Natural killer cell treated with Interleukin-12 subunit alpha and Interleukin-12 subunit beta and Interleukin-15 and Interleukin-18, amount 100 ng/mL, for 72 hours (primary cell): ENCODE measurements at places on chromosomes 16 and 17.

GRCh38 chr17:20991276-20992037, 51.4 kb downstream of the USP22 start:
- DNase-seq: peak; percentile 35

- DNase-seq: no peak
Observed at GRCh38 chr16:11196286-11196828, 59.6 kb downstream of the SOCS1 start.

DNA sequence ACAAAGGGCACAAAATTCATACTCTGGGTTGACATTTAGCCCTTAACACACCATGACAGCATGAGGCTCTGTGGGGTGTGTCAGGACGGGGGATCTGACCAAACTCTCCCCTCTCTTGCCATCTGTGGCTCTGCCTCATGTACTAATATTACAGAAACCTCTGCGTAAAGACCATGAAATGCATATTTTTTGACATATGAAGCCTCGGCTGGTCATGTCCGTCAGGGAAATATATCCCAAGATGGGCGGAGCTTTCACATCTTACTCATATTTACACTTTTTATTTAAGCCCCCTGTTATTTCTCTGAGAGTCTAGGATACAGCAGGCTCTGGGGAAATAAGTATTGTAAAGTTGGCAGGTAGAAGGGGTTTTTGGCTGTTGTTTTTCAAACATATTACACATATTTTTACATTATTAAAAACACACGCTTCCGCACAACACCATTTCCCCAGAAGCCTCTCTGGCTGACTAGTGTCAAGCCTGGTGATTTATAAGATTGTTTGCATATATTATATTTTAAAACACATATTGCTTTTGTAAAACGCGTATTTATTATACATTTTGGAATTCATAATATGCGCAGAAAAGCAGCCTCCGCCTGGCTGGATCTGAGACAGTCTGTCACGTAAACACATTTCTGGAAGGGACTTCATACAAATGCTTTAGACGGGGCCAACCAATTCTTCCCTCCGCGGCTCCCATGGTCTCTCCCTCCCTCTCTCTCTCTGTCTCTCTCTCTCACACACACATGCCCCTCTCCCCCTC, 237.7 kb upstream of the ZFHX3 start:
- DNase-seq: no peak

DNA sequence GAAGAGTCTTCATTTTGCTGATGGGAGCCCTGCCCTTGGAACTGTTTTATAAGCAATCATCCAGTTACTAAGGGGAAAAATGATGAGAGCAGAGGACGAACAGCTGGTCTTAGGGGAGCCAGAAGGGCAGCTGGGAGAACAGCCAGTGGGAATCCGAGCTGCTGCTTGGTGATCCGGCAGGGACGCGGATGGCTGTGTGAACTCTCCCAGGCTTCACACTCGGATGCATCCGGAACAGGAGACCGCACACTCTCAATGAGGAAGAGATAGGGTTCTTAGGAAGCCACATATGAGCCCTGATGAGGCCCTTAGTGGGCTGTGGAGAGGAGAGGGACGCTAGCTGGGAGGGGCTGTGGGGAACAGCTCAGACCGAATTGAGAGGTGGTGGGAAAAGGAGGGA, 5.0 kb upstream of the CACNG5 start:
- no peak for DNase-seq

DNA sequence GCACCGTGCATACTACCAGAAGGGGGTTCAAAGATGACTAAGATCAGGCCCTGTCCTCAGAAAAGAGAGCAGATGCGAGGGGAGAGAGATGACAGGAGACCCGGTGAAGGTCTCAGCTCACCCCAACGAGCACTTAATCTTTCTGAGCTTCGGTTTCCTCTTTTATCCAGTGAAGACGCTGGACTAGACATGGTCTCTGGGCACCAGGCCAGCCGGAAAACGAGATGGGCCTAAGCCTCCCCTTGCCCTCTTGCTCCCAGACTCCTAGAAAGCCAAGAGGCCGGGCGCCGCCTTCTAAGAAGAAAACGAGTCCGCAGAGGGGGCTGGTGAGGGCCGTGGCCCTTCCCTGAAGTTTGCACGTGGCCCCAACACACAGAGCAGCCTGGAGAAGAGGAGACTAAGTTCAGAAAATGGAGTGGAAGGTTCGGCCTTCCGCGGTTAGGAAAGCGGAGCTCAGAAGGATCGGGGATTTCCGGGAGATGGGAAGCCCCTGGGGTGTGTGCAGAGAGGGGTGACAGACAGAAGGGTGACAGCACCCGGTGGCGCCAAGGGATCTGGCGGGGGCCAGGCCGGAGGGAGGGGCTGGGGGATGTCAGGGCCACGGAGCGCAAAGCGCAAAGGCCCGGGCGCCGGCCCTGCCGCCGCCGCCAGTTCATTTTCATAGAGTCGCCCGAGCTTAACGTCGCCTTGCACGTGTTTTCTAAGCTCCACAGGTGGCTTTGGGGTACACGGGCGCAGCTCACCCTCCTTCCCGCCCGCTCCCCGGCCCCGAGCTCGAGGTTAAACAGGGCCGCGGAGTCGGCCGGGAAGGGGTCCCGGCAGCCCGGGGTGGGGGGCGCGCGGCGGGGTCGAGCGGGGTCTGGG, 42.1 kb upstream of the BHLHA9 start:
- DNase-seq: peak; percentile 61

DNA sequence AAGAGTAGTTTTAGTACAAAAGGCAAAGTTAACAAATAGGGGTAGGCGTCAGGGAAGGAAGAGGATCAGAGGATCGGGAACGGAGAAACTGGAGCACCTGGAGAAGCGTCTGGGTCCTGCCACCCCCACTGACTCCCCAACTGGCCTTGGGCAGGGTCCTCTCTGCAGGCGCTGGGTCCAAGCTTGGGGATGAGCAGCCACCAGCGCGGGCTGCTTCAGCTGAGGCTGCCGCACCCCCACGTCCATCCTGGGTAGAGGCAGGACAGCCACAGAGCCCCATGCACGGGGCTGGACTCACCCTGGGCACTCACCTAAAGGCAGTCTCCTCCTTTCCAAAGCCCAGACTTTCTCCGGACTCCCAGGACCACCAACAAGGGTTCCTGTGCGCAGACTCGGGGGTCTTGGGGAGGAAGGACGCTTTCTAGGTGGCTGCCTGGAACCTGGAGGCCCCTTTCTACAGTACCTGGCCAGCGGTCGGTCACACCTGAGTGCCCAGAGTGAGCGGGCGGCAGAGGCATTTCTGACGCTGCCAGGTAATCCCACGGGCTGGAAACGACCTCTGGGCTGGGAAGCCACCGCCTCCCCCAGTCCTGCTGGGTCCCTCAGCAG, 1.1 kb downstream of the HS3ST6 start:
- DNase-seq: no peak

GRCh38 chr16:85395207-85395912, 217.8 kb upstream of the GSE1 start:
- peak; percentile 48 for DNase-seq

GRCh38 chr17:41919840-41920579, 1.3 kb upstream of the ACLY start:
- no peak for DNase-seq

DNA sequence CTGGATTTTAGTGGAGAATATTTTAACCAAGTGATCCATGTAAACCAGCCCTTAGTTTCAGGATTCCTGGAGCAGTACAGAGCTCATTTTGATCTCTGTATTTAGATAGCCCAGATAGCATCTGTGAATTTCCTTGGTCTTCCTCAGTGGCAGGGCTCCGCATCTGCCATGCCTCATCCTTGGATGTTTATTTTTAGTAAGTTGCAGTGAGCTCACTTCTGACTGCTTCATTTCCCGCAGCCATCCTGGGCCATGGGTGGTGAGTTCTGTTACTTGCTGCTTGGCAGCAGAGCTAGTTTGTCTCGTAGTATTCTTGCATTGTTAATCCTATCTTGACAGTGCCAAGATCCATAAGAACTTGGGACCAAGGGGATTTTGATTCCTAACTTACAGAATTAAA, 33.7 kb downstream of the IST1 start:
- DNase-seq: no peak

DNA sequence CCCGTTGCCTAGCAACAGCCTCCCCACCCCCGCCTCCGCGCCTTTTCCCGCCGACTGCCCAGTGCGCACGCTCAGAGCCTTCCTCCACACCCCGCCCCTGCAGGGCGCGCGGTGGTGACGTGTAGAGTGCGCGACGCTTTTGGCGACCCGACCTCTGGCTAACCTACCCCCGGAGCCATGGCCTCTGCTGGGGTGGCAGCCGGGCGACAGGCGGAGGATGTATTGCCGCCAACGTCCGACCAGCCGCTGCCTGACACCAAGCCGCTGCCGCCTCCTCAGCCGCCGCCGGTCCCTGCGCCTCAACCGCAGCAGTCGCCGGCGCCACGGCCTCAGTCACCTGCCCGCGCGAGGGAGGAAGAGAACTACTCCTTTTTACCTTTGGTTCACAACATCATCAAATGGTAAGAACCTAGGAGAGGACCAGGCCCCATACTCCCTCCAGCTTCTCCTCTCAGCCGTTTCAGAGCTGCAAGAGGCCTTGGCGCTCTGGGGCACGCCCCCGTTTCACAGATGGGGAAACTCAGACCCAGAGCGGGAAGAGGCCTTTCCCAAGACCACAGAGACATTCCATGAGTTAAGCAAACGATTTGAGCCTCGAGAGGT, at the start of gene MED9:
TSS of gene MED9 (plus strand) at position 136 of the 603 bp plus-strand sequence. CDS start at position 178, 42 bp downstream.
- DNase-seq: peak; percentile 95

- DNase-seq: no peak
Observed at GRCh38 chr17:33124871-33125551, 133.4 kb downstream of the SPACA3 start.

- DNase-seq: no peak
Observed at GRCh38 chr16:8763083-8763482, 34.4 kb downstream of the TMEM186 start.

DNA sequence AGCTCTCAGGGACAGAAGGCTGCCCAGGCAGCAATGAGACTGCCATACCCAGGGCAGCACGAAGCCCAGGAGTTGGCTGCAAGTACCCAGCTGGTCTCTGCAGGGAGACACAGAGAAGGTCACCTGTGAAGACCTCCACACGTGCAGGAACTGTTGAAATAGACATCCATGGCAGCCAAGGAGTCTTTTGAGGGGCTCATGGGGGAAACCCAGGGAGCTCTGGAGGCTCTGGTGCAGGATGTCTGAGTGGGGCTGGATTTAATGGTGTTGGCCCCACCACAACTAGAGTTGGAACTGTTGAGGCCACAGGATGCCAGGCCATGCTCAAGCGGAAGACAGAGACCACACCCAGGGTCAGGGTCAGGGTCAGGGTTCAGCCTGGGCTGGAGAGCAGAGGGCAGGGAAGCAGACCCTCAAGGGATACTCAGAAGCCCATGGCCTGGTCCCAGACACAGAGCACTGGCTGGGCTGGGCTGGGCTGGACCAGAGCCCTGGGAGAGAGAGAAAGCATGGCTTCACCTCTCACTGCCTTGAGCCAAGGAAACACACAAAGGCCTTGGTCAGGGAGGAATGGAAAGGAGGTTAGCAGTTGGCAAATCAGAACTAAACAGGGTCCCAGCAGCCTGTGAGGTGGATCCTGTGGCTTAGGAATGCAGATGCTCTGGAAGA, 21.4 kb downstream of the PITPNM3 start:
- DNase-seq: no peak

- DNase-seq: no peak
Observed at GRCh38 chr17:59401725-59402124, 70.3 kb downstream of the YPEL2 start.

- no peak for DNase-seq
Observed at GRCh38 chr16:27273670-27274423, 5.3 kb upstream of the NSMCE1 start.

GRCh38 chr17:60941028-60941427, 263.4 kb downstream of the BCAS3 start:
- no peak for DNase-seq

- no peak for DNase-seq
Observed at GRCh38 chr17:21454441-21454840, 78.3 kb downstream of the KCNJ12 start.

GRCh38 chr16:79519448-79519847, 81.1 kb downstream of the MAF start:
- DNase-seq: no peak

GRCh38 chr16:72657791-72658190, 390.1 kb downstream of the ZFHX3 start:
- no peak for DNase-seq

DNA sequence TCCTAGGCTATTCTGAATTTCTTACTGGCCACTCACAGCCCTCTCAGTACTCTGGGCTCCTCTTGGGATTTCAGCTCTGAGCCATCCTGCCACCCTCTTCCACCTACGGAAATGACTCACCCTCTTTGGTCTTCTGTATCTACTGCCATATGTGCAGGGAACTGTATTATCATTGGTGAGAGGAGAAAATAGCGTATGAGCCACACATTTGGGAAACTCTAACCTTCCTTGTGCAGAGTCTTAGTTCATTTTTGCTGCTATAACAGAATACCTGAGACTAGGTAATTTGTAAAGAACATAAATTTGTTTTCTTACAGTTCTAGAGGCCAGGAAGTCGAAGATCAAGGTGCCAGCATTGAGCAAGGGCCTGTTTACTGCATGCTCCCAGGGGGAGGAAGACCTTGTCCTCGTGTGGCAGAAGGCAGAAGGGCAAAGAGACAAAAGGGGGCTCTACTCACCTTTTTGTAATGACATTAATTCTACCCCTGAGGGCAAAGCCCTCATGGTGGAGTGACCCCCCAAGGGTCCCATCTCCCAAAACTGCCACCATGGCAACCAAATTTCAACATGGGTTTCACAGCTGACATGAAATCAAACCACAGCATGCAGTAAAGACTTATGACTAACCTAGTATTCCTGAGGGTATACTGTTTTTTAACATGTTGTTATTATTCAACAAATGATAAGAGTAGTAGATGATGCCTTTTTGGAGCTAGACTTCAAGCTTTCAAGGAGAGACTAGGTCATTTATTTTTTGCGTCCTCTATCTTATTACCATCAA, 191.8 kb downstream of the PRKCA start:
- DNase-seq: no peak

GRCh38 chr17:64638552-64639203, 23.4 kb downstream of the SMURF2 start:
- DNase-seq: no peak

DNA sequence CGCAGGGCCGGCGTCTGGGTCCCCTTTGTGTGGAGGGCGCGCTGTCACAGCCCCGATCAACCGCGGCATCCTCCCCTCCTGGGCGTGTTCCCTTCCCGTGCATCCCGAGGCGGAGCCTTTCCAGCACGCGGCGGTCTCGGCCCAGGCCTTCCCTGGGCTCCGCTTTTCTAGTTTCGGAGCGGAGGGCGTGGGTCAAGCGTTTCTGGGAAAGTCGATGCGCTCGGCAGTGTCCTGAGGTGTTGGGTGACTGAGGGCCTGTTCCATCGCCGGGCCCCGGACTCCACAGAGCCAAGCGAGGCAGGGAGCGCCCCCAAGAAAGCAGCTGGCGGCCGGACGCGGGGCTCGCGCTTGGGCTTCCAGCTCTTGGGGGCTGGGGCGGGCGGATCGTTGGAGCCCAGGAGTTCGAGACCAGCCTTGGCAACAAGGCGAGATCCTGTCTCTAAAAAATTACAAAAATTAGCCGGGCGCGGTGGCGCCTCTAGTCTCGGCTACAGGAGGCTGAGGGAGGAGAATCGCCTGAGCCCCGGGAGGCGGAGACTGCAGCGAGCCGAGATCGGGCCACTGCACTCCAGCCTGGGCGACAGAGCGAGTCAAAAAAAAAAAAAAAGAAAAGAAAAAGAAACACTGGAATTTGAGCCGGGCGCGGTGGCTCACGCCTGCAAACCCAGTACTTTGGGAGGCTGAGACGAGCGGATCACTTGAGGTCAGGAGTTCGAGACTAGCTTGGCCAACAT, 806 bp downstream of the IFT140 start:
- DNase-seq: no peak

GRCh38 chr17:17072546-17072945, 30.3 kb downstream of the MPRIP start:
- no peak for DNase-seq

- DNase-seq: peak; percentile 81
Observed at GRCh38 chr17:28950017-28950751, 1.1 kb downstream of the PHF12 start.
